ENCODE measurements at places on chromosomes 5 and 9.

- DNase-seq, result no peak
Measured at GRCh38 chr5:72096602-72097188, 10.6 kb upstream of the MAP1B start.

DNA sequence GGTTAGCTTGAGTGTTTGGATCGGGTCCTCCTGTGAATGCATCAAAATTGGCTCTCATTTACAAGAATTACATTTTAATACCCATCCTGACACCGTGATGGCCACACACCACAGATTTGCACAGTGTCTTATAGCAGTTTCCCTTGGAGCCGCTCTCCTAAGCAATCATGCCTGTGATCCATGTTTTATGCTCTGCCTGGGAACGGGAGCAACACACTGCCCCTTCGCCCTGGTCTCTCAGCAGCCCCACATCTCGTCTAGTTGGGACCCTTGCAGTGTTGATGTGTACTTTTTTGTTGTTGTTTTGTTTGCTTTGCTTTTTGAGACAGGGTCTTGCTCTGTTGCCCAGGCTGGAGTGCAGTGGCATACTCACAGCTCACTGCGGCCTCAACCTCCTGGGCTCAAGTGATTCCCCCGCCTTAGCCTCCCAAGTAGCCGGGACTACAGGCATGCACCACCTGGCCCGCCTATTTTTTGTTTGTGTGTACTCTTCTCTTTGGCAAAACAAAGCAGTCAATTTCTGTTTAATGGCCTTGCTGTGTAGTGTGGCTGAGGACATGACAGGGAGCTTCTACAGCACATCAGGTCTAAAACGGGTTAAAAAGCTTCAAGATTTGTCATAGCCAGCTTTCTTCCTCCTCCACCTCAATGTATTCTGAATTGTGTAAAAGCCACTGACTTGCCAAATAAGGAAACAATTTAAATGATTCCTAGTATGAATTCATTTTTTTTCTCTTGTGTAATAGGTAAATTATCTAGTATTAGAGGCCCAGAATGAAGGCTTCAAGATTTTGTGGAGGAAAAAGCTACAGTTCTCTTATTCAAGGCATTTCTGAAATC, 101.6 kb upstream of the TBCA start:
- no peak for DNase-seq

- DNase-seq, result no peak
Measured at GRCh38 chr9:90996154-90997065, 194.8 kb downstream of the SYK start.

GRCh38 chr5:154002511-154003020, 36.1 kb downstream of the FAM114A2 start:
- DNase-seq, result no peak

- DNase-seq, result no peak
Measured at GRCh38 chr9:132744881-132745755, 74.9 kb downstream of the GTF3C4 start.

GRCh38 chr9:78406933-78407332, 110.0 kb downstream of the PSAT1 start:
- no peak for DNase-seq

DNA sequence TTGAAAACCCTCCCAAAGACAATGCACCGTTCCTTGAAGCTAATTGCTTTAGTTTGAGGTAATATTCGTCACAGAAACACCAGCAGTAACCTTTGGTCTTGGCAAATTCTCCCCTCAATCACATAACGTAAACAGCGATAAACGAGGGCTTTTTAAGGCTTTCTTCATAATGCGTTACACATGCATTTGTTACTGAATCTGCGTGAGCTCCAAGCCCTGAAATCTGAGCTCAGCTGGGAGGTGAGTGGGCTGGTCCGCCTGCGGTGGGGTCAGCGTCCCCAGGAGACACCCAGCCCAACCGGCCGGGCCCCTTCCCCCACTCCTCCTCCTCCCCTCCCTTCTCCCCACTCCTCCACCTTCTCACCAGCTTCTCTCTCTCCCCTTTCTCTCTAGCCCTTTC, 91.1 kb downstream of the BARX1 start:
- no peak for DNase-seq

GRCh38 chr9:129084087-129084486, 3.2 kb downstream of the DOLPP1 start:
- no peak for DNase-seq

Data from NT2/D1 (cell line).